ENCODE measurements at places on chromosomes 3 and 15. TPM values are rescaled to one million over a fixed set of nuclear protein-coding genes. Genes with fewer than 3 reads are reported as not detected.

RYK gene
- total RNA-seq, result 26.1 TPM

- DNase-seq, result no peak
These were observed 30.1 kb downstream of the FGD5 start for GRCh38 chr3:14848906-14849305.

DNA sequence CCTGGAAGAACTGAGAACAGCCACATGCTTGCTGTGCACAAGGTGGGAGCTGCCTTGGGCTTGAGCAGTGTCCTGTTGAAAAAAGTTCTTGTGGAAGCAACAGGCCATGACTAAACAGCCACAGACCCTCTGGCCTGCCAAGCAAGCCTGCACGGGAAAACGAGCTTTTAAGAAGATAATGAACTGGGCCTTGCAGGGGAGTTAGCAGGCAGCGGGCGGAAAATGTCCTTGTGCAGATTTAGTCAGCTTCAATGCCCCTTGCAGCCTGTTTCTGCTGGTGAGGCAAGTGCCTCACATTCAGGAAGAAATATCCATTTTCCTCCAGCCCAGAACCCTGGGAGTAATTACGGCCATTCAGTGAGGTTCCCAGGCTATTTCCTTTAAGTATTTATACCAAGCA is 126.2 kb upstream of the KLHL25 start:
- no peak for DNase-seq

- DNase-seq, result no peak
These were observed 718.7 kb upstream of the SGO1 start for GRCh38 chr3:20904671-20905070.

GRCh38 chr15:75835990-75836958 is 7.0 kb upstream of the UBE2Q2 start:
- DNase-seq, result no peak
